ENCODE measurements at places on chromosomes 2 and 18.

- no peak for DNase-seq
These were observed 78.0 kb downstream of the CRIM1 start for GRCh38 chr2:36433311-36434217.

GRCh38 chr18:54192900-54193299 is 31.6 kb downstream of the MBD2 start:
- no peak for DNase-seq

DNA sequence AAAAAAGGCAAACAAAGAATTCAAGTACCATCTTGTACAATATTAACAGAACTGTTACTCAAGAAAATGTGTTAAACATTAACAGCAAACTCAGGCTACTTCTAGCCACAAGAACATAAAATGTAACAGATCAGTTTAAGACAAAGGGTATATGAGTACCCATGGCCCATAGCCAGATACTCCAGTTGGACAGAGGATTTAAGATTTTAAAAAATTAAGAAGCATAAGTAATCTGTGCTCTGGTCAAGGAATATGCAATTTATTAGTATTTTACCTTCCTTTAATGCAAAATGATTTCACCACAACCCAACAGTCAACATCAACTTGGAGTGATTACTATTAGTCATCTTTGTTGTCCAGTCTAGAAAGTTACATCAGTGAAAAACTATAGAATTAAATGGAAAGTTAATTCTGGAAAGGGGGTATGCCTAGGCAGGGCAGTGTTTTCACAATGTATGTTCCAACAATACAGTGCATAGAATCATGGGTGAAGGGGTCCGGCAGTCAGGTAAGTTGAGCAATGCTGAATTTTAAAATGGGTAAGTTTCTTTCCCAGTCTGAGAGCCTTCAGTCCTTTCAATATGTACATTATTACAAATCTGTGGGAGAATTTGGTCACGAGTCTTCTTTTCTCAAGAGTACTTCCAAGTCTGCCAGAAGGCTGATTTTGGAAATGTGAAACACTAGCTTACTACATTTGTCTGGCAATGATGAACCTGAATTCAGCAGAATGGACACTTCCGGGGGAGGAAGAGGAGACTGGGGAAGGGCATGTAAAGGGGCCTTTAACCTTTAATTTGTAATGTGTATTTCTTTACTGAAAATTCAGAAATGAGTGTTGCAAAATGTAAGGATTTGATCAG is 34.5 kb downstream of the SFT2D3 start:
- DNase-seq: no peak

DNA sequence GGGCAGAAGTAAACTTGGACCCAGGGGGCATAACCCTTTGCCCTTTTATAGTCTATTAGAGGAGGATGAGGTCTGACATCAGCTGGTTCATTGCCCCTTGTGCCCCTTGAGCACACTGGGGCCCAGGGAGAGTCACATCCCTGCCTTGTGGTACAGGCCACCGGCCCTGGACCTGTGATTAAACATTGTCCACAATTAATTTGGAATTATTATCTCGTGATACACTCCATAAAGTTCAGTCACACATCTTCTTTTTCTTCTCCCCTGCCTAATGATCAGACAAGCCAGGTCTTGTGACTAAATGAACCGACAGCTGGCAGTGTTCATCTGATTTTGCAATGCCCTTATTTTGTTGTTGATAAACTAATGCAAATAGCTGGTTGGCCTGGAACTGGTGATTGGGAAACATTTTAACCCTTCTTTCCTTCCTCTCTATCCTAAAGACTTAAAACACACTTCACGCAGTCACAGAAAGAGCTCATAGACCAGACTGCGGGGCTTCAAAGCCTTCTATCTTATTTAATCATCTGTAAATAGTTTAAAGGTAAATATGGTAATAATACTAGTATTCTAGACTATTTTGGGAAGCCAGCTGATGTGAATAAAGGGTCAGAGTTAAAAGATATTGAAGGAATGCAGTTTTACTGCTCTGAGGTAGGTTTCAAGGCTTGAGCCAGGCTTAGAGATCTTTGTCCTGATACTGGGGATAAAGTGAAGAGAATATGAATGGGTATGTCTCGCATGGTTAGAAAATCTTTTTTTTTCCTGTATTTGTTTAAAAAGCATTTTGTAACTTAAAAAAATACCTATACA is 13.4 kb downstream of the IL1R1 start:
- no peak for DNase-seq

- DNase-seq: no peak
These were observed 362.0 kb upstream of the KYNU start for GRCh38 chr2:142515493-142515892.

DNA sequence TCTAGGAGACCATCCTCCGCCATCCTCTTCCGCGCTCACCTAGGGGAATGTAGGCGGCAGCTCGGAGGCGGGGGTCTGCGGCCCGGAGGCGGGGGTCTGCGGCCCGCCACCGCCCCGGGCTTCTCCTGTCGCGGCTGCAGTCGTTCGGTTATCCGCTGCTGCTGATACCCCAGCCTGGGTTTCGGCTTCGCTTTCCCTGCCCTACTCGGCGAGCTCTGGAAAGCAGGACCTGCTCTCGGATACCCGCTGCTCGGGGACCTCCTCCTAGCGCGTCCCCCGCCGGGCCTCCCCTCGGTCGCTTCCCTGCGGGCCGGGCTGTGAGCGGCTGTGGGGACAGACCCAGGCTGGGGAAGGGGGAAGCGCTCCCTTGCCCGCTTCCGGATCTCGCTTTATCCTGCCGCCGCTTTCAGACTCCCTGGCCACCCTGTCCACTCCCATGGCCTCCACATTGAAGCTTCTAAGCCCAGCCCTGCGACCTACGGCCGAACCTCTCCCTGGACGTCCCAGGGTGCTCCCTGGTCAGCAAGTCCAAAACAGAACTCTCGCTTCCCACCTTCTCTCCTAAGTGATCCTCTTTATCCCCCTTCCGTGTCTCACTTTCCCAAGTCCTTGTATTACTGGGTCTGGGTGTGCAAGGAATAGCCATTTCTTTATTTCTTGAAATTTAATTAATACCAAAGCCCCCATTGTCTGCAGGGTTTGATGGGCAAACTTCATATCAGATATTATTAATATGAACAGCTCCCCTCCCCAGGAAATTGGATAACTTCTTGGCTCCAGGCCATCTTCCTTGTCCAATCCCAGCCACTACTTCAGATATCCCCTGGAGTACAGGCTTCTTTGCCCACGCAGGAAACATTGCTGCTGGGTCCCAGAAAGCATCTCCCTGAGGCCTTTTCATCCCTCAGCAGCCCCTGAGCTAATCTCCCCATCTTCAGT is 769 bp downstream of the FKBP1B start:
- no peak for DNase-seq

GRCh38 chr2:85698880-85699254 is 4.7 kb downstream of the GNLY start:
- DNase-seq: no peak

GRCh38 chr2:108605947-108606346 is 71.7 kb downstream of the LIMS1 start:
- DNase-seq: no peak

DNA sequence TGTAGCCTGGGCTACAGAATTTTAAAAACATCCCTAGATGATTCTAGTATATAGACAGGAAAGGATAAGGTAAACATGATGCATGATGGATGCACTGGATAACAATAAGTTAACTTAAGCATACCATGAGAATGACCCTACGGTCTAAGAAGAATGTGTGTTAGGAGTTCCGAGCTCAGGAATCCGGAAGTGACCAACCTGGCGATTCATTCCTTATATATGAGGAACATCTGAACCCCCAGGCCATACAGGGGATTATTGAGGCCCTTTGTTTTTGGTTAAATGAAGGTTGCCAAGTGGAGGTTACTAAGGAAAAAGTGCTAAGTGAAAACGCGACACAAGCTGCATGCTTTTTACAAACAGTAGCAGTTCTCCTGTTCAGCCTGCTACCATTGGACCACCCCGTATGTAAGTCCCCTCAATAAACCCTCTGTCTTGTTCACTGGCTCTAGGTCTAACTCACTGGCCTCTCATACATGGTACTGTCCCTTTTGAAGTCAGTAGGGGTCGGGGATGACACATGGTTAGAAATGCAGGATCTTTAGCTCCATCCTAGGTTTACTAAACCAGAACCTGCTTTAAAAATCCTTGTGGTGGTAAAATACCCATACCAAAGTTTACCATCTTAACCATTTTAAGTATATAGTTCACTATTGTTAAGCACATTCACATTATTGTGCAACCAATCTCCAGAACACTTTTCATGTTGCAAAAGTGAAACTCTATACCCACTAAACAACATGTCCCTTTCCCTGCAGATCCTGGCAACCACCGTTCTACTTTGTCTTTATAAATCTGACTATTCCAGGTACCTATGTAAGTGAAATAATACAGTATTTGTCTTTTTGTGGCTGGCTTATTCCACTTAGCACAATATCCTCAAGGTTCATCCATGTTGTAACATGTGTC is 111.0 kb upstream of the MAP4K3 start:
- no peak for DNase-seq

DNA sequence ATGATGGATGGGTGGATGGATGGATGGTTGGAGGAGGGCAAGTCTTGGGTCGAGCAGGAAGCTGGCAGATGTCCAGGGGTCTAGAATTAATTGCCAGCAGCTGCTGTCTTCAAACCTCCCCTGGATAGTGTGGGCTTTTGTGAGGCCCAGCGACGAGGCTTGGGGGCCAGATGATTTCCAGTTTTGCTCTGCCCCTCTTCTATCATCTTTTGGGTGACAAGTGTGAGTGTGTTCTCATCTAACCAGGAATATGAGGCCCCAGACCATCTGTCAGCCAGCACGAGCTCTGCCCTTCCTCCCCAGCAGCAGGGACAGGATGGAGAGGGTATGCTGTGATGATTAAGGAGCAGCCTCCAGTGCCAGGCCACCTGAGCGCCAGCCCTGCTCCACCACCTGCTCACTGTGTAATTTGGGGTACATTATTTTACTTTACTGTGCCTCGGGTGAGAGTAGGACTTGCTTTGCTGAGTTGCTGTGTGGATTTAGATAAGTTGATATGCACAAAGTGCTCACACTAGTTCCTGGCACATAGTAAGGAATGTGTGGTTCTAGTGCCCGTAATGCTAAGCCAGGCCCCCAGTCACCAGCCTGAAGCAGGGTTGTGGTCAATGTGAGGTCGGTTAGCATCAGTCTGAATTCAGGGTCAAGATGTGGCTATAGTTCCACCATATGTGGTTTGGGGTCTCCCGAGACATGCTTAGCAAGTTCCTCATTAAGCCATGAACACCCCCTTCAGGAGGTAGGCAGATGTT is 251.1 kb downstream of the CYP26B1 start:
- DNase-seq: no peak

DNA sequence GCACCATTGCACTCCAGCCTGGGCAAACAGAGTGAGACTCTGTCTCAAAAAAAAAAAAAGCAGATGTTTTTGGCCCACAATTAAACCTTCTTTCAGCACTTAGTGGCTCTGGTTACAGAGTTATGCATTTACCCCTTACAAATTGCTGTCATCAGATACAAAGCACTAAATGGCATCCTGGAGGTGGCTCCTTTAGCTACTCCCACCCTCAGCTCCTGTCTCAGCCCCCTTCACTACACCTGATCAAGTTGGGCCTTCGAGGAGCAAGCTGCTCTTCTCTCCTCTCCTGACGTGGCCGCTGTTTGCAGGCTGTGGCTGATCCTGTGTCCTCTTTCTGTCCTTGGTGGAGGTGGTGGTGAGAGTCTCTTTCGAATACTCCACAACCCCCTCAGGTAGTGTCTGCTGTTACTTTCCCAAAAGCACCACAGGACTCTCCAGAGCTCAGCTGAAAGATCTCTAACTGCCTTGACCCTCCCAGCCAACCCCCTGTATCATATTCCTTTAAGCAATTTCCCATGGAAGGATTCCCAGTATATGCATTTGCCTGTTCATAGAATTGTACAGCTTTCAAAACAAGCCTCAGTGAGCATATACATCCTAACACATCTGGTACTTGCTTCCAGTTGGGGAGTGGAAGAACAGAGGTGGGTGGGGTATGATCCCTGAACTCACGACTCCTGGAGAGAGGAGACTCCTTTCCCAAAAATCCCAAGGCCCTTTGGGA is 285.9 kb downstream of the CLIP4 start:
- no peak for DNase-seq

DNA sequence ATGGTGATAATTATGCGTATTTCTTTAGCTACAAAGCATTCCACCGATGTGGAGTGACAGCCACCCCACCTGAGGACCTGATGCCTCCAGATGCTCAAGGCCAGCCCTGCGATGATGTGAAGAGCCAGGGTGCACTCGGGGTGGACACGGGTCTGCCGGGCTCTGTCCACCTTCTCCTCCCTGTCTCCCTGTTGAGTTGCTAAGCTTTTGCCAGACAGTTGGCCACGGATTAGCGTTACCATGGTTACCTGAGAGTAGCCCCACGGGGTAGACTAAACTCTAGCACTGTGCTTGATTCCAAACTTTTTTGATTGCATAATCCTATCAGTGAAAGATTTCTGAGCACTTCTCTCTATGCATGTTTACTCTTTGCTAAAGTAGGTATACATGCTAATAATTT is 86.2 kb downstream of the SMIM21 start:
- DNase-seq: no peak

DNA sequence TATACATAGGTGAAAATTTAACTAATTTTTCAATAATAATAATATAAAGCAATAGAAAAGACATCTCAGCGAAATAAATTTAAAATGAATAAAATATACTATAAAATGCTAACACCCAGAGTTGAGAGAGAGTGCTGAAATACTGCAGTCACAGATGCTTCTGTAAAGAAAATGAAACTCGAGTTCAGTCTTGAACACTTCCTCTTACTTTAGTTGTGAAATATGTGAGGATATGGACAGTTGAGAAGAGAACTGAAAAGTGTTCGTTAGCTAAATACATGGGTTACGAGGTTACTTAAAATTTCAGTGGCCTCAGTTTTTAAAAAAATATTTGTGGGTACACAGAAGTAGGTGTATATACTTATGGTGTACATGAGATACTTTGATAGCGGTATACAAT is 106.8 kb downstream of the DNAH7 start:
- DNase-seq: no peak

- no peak for DNase-seq
These were observed 168.5 kb downstream of the DPP4 start for GRCh38 chr2:161905389-161906046.

GRCh38 chr2:35538796-35539195 is 816.8 kb upstream of the CRIM1 start:
- DNase-seq: no peak
